ENCODE measurements at places on chromosomes 16 and 17.
A peak's percentile ranks its signal among the peaks of the same experiment; 100 is the strongest.

DNA sequence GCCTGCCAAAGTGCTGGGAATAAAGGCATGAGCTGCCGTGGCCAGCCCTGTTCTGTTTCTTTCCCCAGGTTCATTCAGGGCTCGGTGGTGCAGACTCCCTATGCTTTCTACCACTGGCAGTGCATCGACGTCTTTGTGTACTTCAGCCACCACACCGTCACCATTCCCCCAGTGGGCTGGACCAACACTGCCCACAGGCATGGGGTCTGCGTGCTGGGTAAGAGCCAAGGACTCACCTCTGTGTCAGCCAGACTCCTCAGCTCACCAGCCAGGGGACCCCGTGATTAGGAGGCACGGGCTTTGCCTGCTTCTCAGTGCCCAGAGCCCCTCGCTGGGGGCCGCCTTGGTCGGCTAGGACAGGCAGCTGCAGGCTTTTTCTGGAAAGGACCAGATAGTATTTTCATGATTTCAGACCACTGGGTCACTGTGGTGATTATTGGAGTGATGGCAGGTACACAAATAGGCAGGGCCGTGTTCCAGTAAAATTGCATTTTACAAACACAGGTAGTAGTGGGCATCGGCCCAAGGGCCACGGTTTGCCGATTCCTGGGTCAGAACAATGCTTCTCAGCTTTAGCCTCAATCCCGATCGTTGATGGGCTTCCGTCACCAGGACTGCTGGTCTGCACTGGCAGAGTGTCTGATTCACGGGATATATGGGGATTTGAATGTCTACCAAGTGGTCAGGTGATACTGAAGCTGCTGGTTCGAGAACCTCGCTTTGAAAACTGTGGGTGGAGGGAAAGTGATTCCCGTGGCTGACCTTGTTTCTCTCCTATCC is 5.0 kb downstream of the ENGASE start:
- no peak for DNase-seq

GRCh38 chr17:79146562-79146961 is 71.9 kb downstream of the ENGASE start:
- no peak for DNase-seq

DNA sequence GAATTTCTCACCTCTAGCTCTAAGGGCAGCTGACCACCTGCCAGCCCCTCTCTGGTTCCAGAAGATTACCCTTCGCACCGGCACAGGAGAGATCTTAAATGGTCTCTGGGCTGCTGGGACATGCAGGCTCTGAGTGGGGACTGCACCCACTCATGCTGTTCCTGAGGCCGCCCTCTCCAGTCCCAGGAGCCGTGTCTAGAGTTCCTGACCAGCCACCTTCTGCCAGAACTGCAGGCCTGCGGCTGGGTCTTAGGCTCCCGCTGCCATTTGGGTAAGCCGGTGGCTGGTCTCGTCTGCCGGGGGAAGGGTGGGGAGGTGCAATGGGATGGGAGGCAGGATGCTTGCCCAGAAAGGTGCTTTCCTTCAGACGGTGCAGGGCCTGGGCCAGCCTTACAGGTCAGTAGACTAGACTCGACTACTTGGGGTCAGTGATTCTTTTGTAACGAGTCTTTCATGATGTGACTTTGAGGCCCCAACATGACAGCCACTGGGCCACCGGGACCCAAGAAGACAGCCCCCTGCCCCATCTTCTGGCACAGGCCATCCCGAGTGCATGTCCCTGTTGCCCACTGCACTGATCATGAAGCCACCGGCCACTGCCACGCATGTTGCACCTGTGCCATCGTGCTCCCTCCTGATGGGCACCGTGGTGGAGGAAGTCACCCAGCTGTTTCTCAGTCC is 26.4 kb downstream of the B9D1 start:
- DNase-seq, result no peak

DNA sequence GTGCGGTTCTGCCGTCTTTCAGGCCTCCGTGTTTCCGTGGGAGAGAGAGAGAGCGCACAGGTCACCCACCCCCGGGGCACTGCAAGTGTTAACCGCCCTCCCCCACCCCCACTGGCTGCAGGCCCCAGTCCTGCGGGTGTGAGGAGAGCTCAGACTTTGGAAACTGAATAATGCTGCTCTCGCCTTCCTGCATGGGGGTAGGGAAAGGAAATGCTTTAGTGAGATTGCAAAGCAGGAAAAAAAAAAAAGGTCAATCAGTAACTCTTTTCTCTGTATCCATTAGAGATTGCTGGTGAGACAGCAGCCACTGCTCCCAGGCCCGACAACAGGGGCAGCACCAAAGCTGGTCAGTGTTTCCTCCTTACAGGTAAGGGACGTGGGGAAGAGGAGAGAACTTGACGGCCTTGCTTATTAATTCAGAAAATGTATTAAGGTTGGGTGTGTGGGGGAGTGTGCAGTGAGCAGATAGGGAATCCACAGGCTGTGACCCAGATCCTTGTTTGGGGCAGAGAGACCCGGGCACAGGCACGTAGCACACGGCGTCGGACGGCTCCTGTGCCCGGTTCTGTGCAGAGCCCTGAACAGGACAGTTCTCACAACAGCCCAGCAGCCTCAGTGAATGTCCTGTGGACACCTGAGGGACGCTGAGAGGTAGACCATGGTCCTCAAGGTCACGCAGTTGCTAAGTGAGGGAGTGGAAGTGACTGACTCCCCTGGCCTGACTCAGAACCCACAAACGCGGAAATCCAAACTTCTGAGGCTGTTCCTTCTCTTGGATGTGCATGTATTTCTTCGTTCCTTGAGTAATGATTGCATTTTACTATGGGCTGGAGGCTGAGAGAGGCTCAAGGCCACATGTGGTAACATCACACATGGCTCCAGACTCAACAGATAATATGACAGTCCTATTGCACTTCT is 156.5 kb downstream of the FOXL1 start:
- DNase-seq, result no peak

DNA sequence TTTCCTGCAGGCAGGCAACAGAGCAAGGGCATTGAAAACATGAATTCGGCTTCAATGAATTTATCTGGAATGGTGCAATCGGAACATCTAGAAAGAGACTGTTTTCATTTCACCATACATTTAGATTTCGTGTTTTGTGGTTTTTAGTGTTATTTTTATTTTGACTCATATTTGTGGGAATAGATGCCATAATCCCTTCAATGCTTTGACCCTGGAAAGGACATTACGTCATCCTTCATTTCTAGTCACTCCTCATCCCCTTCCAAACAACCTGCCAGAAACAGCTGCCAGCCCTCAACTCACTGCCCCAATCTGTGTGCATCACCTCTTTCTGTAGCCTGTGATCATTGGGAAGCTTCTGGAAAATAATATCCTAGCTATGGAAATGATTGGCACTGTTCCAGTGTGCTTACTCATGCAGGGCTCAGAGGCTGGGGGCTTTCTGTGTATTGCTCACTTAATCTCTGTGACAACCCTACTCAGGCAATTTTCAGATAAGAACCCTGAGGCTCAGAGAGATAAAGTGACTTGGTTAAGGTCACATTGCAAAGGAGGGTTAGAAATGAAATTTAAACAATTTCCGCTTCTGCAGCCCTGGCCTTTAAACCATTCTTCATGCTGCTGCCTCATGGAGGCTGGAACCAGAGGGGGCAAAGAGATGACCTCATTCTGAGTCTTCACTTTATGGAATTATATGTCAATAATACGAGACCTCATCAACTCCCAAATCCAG is 9.5 kb upstream of the KSR1 start:
- no peak for DNase-seq

GRCh38 chr16:89637379-89637778 is 20.1 kb downstream of the CHMP1A start:
- no peak for DNase-seq

DNA sequence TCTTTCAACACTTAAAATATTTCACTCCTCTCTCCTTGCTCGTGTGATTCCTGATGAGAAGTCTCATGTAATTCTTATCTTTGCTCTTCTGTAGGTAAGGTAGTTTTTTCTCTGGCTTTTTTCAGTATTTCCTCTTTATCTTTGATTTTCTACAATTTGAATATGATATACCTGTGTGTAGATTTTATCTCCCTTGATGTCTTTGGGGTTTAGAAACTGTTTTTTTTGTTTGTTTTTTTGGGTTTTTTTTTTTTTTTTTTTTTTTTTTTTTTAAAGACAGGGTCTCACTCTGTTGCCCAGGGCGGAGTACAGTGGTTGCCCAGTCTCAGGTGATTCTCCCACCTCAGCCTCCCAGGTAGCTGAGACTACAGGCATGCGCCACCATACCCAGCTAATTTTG is 26.6 kb downstream of the MOSMO start:
- no peak for DNase-seq

DNA sequence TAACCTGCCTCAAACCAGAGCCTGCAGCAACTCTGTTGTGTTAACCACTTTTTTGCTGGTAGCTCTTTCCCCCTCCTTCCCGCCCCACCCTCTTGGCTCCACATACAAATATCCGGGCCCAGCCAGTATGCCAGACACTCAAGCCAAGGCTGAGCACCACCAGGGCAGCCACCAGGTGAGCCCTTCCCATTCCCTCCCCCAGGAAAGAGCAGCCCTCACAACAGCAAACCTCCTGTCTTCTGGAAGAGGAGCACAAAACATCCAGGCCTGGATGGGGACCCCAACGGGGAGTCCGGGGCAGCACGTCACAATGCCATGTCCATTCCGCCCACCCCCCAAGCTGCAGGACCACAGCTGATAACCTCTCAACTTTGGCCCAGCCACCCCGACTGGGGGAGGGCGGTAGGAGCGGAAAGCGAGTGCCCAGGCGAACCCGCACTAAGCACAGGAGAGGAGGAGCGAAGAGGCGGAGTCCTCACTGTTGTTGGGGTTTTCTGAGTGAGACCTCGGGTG is 757 bp downstream of the ORMDL3 start:
- DNase-seq, result peak; percentile 59

DNA sequence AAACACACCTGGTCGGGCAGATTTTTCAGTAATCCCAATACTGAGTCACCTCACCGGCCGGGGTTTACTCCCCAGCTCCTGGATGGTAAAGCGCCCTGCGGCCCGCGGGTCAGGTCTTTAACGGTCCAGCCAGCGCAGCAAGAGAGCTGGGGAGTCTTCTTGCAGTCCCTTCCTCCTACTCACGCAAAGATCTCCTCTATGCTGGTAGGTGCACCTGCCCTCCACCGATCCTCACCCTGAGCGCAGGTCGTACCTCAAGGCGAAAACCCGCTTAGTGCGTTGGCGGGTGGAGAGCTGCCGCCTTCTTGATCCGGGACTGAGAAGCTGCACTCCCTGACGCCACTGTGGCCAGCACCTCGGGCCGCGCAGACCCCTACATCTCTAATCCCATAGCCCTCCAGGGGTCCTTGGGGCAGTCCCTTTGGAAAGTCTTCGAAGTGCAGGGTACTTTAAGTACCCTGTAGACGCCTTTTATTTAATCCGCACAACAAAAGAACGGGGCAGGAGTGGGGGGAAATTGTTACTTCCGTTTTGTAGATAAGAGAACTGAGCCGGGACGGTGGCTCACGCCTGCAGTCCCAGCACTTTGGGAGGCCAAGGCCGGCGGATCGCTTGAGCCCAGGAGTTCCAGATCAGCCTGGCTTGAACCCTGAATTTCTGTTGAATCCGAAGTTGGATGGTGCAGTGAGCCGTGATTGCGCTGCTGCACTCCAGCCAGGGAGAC is 10.4 kb upstream of the HOXB13 start:
- peak; percentile 26 for DNase-seq

GRCh38 chr16:5461574-5461973 is 364.0 kb upstream of the EEF2KMT start:
- DNase-seq, result no peak

DNA sequence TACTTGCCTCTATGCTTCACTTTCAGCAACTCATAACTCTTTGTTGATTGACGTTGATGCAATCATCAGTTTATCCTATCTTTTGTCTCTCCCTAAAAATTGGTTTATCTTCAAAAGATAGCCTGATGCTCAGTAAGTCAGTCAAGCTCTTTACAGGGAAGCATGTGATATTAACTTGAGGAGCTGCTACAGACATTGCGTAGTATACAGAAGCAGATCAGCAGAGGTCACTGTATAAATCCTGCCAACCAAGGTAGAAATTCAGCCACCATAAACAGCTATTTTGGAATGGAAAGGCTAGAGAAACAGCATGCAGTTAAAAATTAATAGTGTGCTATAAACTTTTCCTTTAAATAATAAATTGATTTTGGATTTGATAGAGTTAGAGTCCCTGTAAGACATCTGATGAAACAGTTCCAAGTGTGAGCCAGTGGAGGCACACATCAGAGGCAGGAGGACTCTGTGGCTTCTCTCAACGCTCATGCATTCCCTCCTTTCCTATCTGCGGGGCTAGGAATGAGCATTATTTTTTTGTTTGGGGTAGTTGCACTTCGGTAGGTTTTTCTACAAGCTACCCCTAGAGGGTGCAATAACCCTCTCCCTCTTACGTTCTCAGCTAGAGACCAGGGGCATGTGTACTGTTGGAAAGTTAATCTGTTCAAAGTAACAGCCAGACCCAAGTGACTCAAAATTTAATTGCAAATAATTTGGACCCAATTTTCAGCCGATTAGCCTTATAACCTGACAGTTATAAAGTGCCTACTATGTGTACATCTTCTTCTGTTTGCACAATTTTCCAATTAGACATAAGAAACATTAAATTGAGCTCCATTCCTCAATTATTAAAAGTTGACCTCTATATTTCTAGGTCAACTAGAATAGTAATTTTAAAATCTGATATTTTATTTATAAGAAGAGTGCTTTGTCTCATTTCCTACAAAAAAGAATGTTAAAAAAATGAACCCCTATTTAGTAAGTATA is 647.7 kb upstream of the SOX9 start:
- peak; percentile 22 for DNase-seq

DNA sequence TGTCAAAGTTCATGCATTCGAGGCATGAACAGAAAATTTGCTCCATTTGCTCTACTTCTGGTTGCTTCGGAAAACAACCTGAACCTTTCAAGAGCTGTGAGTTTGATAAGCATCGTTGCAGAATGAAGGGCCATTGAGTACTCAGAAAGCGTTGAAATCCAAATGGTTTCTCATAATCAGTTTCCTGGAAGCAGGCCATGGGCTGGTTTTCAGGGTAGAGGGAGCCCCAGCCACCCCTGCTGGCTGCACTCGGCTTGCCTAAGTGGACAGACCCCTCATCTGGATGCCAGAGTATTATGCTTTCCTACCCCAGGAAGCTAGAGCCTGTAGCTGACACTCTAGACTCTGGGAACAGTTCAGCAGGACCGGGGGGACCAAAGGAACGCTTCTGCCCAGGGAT is 24.4 kb downstream of the SCNN1G start:
- DNase-seq, result no peak

- DNase-seq, result no peak
Observed at GRCh38 chr17:78952706-78953105, 27.0 kb downstream of the LGALS3BP start.
